ENCODE measurements at places on chromosomes 7 and 10.
A peak's percentile ranks its signal among the peaks of the same experiment; 100 is the strongest.

GRCh38 chr7:48471196-48471595 is 299.9 kb downstream of the ABCA13 start:
- DNase-seq: no peak

GRCh38 chr10:126212738-126213137 is 175.5 kb downstream of the ADAM12 start:
- DNase-seq: no peak

DNA sequence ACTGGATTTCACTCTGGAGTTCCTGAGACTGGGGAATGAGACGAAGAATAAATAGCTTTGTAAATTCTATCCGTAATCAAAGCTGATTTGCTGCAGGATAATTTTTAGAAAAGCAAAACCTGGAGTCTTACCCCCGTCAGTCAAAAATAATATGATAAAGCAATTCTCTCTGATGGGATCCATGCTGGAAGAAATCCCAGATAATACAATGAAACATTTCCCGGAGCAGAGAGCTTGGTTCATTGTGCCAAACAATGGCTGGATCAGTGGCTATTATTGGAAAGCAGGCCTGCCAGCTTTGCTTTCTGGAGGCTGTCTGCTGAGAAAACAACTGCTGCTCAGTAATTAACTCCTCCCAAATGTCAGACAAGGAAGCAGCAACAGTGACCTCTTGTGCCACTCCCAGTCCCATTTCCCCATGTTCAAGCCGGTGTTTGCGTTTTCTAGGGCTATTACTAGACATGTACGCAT is 609.4 kb upstream of the PCDH15 start:
- peak; percentile 82 for DNase-seq

DNA sequence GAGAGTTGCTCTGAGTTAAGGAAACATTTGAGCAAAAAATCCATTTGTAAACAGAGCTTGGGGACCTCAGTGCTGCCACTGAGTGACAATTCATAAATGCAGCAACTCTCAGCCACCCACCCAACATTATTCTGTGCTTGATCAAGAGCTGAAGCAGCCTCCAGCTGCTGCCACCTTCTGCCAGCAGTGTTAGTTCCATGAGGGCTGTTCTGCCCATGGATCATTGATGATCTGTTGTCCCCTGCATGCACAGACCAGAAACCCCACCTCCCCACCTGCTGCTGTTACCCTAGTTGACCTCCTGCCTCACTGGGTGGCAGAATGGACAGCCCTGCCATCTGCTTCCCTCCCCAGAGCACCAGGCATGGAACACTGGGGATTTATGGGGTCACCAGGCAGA is 305.4 kb downstream of the KCNMA1 start:
- DNase-seq: peak; percentile 74

GRCh38 chr10:67784474-67784873 is 53.5 kb downstream of the DNAJC12 start:
- DNase-seq: no peak

GRCh38 chr7:66443946-66444345 is 184.7 kb upstream of the KCTD7 start:
- no peak for DNase-seq

DNA sequence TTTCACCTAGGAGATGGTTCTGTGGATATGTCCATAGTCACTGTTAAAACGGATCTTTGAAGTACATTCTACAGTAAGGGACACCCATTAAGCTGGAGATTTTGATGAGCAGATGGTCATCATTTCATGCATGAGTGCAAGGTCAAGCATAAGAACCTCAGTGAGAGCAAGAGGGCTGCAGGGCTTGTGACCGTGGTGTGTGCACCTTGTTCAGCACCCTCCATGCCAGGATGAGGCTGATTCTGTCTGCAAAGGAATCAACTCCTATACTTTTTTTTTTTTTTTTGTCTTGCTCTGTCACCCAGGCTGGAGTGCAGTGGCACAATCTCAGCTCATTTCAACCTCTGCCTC is 17.6 kb downstream of the PDSS1 start:
- DNase-seq: peak; percentile 60

DNA sequence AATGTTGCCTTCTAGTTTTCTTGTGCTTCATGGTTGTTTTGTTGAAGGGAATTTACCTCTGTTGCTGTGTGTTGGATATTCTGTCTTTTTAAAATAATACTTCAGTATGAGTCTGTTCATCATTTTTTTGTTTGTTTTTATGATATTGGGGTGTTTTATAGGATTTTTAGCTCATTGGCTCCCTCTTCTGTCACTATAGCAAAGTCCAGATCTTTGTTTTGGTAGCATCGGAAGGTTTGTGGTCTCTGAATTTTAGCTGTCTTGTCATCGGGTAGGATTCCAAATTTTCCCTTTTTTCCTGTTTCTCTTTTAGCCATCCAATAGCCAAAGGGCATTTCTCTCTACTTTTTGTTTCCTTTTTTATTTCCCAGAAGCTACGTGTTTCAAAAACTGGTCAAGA is 91.4 kb downstream of the EXOC4 start:
- peak; percentile 19 for DNase-seq

- peak; percentile 96 for DNase-seq
These were observed 1002.0 kb downstream of the LRMDA start for GRCh38 chr10:76433161-76434005.

DNA sequence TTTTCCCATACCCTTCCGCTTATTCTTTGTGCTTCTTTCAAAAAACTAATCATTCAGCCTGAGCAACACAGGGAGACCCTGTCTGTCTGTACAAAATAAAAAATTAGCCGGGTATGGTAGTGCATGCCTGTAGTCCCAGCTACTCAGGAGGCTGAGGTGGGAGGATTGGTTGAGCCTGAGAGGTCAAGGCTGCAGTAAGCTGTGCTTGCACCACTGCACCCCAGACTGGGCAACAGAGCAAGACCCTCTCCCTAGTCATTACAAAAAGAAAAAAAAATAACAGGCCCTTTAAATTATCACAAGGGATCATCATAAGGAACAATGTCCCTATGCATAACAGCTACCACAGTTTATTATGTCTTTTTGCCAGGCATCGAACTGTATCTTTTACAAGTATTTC is 119.6 kb downstream of the TRIM24 start:
- no peak for DNase-seq

- no peak for DNase-seq
These were observed 148.0 kb downstream of the LRRN3 start for GRCh38 chr7:111238886-111239285.

- DNase-seq: peak; percentile 45
These were observed 19.4 kb upstream of the MINDY3 start for GRCh38 chr10:15879663-15880062.

- peak; percentile 84 for DNase-seq
These were observed 8.6 kb downstream of the GPRIN2 start for GRCh38 chr10:46547541-46548497.

DNA sequence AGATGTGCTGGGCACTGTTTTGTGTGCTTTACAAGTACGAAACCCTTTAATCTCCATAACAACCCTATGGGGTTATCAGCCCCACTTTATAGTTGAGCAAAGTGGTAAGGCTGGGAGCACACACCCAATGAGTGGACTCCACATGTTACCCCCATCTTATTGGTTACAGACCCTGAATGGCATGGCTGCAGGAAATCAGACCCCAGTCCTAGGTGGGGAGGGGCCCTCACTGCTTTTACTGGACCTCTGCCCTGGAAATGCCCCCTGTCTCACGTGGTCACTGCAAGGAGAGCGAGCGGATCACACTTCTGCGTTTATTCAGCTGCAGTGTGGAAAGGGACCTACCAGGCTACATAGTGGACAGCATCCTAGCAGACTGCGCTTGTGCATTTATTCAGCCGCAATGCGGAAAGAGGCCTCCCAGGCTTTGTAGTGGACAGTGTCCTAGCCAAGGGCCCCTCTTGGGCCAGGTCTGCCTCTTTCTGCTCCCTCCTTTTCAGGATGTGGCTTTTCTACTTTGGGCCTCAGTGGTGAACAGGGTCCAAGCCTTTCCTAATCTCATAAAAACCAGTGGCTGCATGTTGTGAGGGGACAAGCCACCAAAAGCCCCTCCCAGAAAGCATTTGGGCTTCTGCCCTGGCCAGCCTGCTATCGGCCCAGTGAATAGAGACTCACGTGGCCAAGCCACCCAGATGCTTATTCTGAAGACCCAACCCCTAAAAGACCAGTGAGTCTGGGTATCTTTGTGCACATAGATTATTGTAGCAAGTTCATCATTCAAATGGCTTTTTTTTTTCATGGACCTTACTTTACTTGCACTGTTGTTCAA is 405.7 kb upstream of the RNF32 start:
- DNase-seq: no peak

DNA sequence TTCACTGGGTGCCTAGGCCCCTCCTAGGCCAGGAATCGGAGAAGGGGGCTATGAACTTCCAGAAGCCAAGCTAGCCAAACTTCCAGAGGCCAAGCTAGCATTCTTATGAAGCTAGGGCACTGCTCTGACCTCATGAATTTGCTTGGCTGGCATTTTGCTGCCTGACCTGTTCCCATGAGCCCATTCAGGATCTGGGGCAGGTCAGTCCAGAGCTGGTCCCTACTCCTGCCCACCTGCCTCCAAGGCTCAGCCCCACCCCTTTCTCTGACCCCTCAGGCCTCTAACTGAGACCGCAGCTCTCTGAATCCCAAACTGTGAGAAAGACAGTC is 1.3 kb upstream of the PPIF start:
- DNase-seq: no peak

DNA sequence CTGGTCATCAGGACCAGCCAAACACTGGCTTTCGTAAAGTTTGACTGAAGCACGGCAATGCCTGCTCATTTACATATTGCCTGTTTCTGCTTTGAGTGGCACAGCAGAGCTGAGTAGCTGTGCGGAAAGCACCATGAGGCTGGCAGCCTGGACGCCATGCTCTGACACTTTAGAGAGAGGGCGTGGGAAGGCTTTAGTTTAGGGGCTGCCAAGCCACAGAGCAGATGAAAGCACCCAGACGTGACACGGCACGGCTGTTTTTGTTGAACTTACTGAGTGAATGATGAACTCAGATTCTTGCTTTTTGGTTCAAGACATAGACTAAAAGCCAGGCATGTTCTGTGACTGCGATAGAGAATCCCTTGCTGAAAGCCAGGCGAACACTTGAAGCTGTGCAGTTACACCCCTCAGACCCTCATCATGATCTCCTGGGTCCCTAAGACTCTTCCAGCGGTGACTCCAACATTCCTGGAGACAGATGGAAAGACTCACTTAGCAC is 182.1 kb downstream of the ZMYND11 start:
- no peak for DNase-seq

DNA sequence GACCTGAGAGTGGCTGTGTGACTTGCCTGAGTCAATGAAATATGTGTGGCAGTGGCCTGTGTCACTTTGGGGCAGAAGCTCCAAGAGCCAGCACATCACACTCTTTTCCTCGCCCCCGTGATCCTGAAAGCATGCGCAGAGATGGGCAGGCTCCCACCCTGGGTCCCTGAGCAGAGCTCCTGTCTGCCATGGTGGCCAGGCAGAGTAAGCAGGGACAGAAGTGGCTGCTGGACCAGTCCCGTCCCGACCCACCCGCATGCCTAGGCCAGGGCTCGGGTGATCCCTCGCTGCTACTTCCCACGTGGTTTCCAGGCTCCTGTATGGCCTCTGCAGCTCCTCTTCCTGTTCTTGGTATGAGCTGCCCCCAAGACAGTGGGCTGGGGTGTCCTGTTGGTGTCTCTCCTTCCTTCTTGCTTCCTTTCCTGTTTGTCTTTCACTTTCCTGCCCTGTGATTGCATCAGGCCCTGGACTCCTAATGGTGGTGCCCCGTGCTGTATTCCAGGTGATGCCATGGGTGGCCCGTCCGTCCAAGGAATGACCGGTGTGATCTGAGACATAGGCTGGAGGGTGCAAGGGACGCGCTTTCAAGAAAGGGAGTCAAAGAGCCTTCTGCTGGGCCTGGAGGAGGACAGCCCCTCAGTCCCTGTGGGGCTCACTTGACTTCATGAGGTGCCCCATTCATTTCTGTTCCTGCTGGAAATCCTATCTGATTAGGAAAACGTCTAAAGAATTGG is 71.4 kb upstream of the SHH start:
- no peak for DNase-seq

DNA sequence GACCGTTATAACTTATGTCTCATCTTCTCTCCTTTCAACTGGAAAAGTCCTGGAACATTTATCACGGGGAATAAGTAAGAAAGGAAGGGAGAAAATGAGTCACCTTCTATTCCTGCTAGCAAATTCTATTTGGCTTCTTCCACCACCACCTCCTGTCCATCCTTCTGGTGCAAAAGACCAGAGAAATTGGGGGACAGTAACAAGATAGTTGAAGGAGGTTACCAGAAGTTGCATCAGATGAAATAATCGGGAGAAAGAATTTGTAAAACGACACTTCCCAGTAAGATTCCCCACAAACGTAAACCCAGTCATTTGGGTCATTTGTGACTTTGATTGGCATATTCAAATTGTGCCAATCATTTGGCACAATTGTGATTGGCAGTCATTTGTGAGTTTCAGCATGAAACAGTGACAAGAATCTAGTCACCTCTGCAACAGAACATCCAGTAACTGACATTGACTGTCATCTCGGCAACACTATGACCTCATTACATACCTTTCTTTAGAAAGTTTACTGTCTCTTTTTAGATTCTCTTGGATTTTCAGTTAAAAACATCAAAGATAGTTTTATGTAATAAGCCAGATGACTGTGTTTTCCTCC is 51.3 kb upstream of the PIK3CG start:
- DNase-seq: no peak

DNA sequence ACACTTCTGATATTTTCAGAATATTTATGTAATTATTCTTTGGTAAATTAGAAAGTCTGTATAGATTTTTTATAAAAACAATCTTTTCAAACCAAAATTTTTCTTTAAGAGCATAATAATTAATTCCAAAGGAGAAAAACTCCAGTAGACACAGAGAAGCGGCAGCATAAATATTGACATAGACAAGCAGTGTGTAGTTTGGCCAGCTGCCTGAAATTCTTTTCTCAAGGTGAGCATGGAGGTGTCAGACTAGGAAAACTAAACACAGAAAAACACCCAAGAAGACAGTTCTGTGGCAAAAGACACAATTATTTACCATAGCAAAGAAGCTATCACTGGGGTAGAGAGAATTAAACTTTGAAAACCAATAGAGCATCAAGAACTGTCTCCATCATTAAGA is 82.4 kb downstream of the KLF6 start:
- DNase-seq: peak; percentile 86

- no peak for DNase-seq
These were observed 1.5 kb downstream of the PCDH15 start for GRCh38 chr10:54799506-54799905.

DNA sequence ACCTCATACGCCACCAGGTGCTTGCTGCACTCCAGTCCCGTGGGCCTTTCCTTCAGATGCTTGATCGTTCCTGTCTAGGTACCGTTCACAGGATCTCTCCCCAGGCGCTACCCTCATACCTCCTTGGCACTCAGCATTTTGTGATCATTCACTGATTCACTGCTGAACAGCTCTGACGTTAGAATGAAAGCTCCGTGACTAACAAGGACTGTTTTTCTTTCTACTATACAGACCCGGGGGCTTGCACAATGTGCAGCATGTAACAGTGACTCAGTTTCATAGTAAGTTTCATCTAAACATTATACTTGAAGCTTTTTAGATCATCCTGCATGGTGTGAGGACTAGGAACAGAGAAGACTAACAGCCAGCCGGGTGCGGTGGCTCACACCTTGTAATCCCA is 20.6 kb downstream of the KIN start:
- no peak for DNase-seq

GRCh38 chr7:88299126-88299525 is 7.6 kb downstream of the STEAP4 start:
- no peak for DNase-seq

GRCh38 chr7:7136466-7137381 is 45.6 kb upstream of the C1GALT1 start:
- DNase-seq: no peak

All from DMS53 (cell line).